Cardiac septum (tissue), 1 donor: ENCODE measurements at places on chromosomes 6 and 20. TPM values are rescaled to one million over a fixed set of nuclear protein-coding genes. Genes with fewer than 3 reads are reported as not detected.

The SLC22A7 gene
- total RNA-seq: not detected

The ENPP5 gene
- total RNA-seq: 2.9 TPM

The WFDC10B gene
- not detected for total RNA-seq

The PHACTR1 gene
- 26.2 TPM for total RNA-seq

The SLC17A4 gene
- not detected for total RNA-seq

The SGK2 gene
- 0.70 TPM for total RNA-seq

The OOEP gene
- not detected for total RNA-seq

The SOX18 gene
- total RNA-seq: 67.0 TPM
